ENCODE measurements at places on chromosomes 1 and 21. TPM values are rescaled to one million over a fixed set of nuclear protein-coding genes. Genes with fewer than 3 reads are reported as not detected.
A peak's percentile ranks its signal among the peaks of the same experiment; 100 is the strongest.

Gene HCRTR1
- total RNA-seq: 4.6 TPM

DNA sequence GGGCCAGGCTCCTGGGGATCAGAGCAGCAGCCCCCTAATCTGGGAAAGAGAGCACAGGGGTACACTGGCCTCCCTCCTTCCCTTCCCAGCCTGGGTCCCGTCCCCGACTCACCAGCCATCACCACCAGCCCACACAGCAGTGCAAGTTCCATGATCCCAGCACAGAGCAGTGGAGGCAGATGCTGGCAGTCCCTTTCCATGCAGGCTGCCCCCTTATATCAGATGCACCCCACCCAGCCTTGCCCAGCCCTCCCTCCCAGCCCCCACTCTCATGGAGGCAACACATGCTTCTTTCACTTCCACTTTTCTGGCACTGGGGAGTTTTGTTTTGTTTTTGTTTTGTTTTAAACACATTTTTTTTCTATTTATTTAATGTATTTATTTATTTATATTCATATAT, at the start of gene PLA2G2D:
PLA2G2D (minus strand) TSS at position 190 of the 400 bp plus-strand sequence; CDS start at position 152, 38 bp downstream.
- no peak for DNase-seq

GRCh38 chr21:43609501-43610340, 49.6 kb downstream of the HSF2BP start:
- peak; percentile 91 for DNase-seq

DNA sequence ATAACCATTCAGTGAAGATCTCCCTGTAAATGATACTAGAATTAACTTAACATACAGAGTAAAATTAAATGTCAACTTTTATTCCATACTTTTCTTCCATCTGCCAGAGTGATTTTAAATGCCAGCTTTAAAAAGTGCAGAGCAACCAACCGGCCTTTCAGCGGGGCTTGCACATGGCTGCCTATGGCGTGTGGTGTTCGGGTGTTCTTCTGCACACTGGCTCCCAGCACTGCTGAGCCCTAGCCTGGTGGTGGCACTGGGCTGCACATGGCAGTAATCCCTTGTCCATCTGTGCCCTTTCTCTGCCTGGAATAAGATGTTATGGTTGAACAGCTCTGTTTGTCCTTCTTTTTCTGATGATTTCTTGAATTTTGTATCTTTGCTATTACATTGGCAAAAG, 156.3 kb downstream of the SNX7 start:
- DNase-seq: no peak

Gene F11R
- 318 TPM for total RNA-seq

Gene BSND
- not detected for total RNA-seq

Gene IGSF9
- not detected for total RNA-seq

DNA sequence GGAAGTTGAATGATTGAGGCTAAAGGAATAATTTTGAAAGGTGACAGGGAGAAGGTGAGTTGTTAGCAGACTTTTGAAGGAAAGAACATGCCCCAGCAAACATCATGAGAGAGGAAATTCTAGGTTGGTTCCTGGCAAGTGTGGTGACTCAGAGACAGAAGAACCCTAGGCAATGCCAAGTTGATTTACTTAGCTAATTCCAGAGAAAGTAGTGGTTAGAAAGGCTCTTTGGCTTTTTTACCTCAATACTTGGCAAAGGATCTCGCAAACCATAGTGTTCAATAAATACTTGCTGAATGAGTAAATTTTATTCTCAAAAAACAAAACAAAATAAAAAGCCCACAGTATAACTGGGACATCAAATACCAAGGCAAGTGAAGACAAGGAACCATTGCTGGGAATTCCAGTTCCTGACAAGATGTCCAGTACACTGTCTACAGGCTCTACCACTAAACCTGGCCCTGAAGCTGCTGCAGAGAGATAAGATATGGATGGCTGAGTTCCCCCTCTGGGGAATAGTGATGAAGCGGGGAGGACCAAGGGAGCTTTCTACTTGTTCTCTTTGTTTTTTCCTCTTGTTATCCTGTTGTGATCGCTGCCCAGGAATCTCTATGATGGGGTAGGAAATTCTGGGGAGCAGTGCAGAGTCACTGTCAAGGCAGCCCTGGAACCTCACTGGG, 48.2 kb downstream of the IL12RB2 start:
- no peak for DNase-seq

DNA sequence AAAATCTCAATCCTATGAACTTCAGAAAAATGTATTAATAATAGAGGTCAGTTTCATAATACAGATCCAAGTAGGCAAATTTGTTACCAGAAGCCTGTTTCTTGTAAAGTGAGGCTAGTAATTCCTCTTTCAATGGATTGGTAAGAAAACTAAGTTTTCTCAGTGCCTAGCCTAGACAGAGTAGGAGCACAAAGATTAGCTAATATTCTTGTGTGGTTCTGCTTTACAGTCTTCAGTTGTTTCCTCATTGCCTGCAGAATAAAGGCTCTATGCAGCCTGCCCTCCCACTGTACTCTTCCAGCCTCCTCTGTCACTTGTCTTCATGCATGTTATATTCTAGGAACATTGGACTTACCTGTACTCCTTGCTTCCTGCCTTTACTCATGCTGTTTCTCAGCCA, 2.4 kb upstream of the PPP1R15B start:
- DNase-seq: no peak

GRCh38 chr1:7379441-7379971, 391.6 kb upstream of the VAMP3 start:
- peak; percentile 82 for DNase-seq

Gene OR2L2
- not detected for total RNA-seq

DNA sequence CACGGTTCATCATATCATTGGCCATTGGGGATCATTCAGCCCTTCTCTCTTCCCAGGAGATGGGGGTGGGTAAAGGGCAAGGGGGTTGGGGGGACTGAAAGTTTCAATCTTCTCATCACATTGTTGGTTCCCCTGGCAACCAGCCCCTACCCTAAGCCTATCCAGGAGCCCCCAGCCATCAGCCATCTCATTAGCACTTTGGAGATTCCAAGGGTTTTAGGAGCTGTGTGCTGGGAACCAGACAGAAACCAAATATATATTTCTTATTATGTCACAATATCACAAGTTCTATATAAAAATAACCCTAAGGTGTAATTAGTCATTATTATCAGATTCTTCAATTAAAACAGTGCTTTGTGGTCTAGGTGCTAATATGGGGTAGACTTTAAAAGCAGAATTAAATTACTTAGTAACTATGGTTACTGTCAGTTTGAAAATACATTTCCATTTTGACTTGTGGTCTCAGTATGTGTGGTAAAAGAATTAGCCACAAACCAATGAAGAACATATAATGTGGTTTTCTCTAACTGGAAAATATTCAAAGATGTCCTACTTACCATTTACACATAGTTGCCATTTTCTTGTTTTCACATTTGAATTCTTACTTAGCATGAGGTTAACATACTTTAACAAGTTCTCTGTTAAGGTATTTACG, 28.1 kb downstream of the IL23R start:
- no peak for DNase-seq

GRCh38 chr1:10253755-10254154, 43.4 kb downstream of the KIF1B start:
- peak; percentile 66 for DNase-seq

DNA sequence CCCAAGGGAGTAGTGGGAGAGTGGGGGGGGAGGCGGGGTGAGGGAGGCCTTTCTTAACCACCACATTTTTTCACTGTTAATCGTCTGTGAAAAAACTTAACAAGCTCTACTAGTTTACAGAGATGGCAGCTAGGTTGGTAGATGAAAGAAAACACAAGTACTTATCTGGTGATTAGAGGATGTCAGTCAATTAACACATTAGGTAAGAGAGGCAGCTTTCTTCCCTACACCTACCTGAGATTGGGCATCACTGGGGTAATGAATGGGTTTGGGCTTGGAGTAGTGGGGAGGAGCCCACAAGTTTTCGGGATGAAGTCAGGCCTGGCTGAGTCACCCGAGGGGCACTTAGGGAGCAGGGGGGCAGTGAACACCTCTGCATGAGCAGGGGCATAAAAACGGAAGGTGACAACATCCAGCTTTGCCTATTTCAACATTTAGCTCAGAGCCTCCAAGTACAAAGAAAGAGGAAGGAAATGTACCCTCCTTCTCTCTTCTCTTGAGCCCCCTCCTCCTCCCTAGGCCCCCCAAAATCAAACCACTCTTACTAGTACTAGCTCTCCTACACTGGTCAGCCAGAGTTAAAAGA, 2.5 kb downstream of the LBR start:
- DNase-seq: peak; percentile 39

Gene PSEN2
- total RNA-seq: 45.8 TPM

Gene SPRR2A
- not detected for total RNA-seq

- no peak for DNase-seq
Measured at GRCh38 chr1:43056981-43057391, 98.3 kb upstream of the SLC2A1 start.

DNA sequence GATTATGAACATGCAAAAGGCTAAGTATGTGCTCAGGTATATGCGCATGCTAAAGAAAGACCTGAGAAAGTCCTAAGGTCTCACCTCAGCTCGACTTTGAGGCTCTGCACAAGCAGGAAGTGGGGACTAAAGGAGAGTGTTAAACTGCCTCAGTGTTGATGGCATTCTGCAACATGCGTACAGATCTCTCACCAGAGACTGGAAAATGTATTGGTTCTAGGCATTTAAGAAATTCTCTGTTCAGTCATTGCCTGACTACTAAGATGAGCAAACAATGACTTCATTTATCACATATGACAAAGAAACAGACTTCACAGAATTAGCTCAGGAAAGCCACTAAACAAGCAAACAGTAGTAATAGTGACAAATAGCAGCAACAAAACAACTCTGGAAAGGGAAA, 90.8 kb downstream of the USH2A start:
- no peak for DNase-seq

Gene SEMA6C
- total RNA-seq: 21.3 TPM

- peak; percentile 65 for DNase-seq
Measured at GRCh38 chr1:77534456-77534855, 148.0 kb downstream of the ZZZ3 start.

DNA sequence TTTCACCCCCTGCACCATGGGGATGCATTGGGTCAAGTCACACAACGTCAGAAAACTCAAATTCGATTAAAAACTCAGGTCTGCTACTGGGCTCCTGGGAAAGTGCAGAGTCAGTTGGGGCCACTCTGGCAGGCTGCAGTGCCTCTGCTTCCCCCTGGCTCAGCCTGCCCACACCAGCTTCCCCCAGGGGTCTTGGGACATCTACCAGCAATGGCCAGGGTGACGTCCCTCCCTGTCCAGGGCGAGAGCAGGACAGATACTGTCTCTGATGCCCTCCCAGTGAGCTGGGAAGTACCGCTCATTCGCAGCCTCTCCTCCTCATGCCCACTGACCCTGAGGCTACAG, 106.2 kb upstream of the COL6A1 start:
- no peak for DNase-seq

DNA sequence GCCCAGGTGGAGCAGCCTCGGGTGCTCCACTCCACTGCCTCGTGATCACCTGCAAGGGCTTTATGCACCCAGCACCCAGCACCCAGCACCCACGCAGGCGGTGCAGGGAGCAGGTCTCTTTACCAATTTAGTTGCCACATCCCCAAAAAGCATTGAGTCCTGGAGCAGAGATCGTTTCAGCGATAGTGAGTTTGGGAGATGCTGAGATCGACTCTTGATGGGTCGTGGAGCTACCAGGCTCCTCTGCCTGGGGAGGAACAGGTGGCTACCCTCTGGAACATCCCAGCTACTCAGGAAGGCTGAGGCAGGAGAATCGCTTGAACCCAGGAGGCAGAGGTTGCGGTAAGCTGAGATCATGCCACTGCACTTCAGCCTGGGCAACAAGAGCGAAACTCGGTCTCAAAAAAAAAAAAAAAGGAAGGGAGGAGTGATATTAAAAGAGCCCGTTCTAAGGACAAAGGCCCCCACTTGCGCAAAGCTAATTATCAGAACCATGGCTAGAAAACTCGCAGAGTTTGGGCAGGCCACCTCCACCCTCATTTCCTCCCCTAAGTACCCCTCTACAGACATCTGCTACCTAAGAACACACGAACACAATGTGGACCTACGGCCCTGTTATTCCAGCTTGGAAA, 106.5 kb upstream of the SLC45A1 start:
- DNase-seq: no peak

Gene SLC44A5
- 1.7 TPM for total RNA-seq

DNA sequence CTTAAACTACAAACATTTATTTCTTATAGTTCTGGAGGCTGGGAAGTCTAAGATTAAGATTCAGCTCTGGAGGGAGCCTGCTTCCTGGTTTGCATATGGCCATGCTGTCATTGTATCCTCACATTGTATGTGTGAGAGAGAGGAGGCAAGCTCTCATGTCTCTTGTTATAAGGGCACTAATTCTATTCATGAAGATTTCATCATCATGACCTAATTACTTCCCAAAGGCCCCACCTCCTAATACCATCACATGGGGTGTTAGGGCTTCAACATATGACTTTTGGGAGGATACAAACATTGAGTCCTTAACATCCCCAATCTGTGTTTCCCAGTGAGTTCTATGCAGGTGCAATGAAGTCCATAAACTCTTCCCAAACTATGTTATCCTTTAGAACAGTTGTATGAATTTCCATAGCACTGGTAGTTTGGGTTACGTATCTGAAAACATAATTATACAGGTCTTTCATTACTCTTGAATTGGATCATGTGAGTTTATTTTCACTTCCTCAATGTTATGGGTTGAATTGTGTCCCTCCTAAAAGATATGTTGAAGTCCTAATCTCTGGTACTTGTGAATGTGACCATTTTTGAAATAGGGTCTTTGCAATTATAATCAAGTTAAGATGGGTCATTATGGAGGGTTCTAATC, 124.2 kb downstream of the RUNX1 start:
- DNase-seq: no peak

Gene PGM1
- 41.1 TPM for total RNA-seq

- DNase-seq: no peak
Measured at GRCh38 chr1:200628223-200628881, 7.8 kb upstream of the KIF14 start.

GRCh38 chr1:10651389-10651766, 145.1 kb downstream of the CASZ1 start:
- no peak for DNase-seq

GRCh38 chr1:50279622-50280330, 143.5 kb downstream of the DMRTA2 start:
- peak; percentile 13 for DNase-seq

GRCh38 chr1:157419845-157420542, 132.3 kb downstream of the FCRL5 start:
- no peak for DNase-seq

Gene LRRN2
- 0.17 TPM for total RNA-seq

Gene SMG5
- 89.6 TPM for total RNA-seq

GRCh38 chr1:170355267-170355801, 176.6 kb upstream of the GORAB start:
- no peak for DNase-seq

Gene SLAMF7
- total RNA-seq: not detected

DNA sequence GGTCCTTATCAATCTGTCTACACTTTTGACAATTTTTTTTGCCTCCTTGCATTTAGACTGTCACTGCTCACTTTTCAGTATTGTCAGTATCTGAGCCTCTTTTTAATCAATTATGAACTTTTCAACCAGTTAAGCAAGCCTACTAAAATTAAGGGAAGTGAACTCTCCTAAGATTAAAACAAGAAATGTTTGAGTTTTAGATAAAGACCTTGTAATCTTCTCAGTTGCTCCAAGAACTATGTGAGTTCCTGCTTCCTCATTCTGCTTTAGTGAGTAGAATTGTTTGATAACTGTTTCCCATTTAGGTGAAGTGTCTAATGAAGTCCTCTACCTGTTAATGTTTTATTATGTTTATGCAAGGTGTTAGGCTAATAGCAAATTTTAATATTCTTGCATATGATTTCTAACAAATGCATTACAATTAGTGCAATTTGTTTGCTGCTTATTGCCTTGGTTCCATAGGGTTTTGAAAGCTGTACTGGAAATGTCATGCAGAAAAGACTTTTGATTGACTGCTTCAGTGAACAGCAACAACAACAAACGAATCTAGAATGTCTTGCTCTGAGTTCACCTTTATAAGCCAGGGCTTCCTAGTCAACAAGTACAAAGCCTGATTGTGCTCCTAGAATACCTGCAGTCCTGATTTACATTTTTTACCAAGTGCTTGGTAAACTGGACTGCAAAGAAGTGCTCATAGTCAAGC, 40.9 kb downstream of the PLA2G4A start:
- DNase-seq: no peak
